Omental fat pad (tissue), 4 donors: ENCODE measurements at places on chromosomes 13 and 19. TPM values are rescaled to one million over a fixed set of nuclear protein-coding genes. Genes with fewer than 3 reads are reported as not detected.

The CELF5 gene
- total RNA-seq: not detected

The HTR2A gene
- total RNA-seq: 1.2 TPM

The PODNL1 gene
- not detected for total RNA-seq

The OR7D2 gene
- not detected for total RNA-seq

The ZNF560 gene
- not detected for total RNA-seq

The FCAR gene
- total RNA-seq: 5.5 TPM

The ACER1 gene
- total RNA-seq: not detected

The C19orf38 gene
- total RNA-seq: 4.4 TPM

The PRTN3 gene
- not detected for total RNA-seq

The INSL3 gene
- not detected for total RNA-seq

The ZNF177 gene
- total RNA-seq: 10.2 TPM

The IGFL1 gene
- total RNA-seq: not detected

The COL4A2 gene
- total RNA-seq: 380 TPM

The SIGLEC12 gene
- total RNA-seq: not detected

The NLRP7 gene
- total RNA-seq: not detected

- no peak for DNase-seq
Observed at GRCh38 chr13:71704656-71705055, 162.3 kb downstream of the DACH1 start.

GRCh38 chr19:50573741-50574461, 5.7 kb upstream of the LRRC4B start:
- DNase-seq: no peak

GRCh38 chr13:48769107-48769704, 115.5 kb downstream of the CYSLTR2 start:
- peak; percentile 97 for DNase-seq

DNA sequence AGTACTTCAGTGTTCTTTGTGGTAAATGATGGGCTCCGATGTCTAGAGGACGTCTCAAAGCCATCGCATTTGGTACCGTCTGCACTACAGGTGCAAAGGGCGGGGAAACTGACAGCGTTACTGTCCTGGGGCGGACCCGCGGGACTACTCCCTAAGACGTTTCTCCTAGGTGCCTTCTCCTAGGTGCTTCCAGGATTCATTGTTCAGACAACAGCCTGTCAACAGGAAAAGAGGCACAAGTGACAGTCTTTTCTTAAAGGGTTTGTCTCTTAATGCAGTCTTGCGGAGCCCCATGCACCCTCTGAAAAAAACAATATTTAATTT, 1.4 kb downstream of the SERTM1 start:
- DNase-seq: no peak

DNA sequence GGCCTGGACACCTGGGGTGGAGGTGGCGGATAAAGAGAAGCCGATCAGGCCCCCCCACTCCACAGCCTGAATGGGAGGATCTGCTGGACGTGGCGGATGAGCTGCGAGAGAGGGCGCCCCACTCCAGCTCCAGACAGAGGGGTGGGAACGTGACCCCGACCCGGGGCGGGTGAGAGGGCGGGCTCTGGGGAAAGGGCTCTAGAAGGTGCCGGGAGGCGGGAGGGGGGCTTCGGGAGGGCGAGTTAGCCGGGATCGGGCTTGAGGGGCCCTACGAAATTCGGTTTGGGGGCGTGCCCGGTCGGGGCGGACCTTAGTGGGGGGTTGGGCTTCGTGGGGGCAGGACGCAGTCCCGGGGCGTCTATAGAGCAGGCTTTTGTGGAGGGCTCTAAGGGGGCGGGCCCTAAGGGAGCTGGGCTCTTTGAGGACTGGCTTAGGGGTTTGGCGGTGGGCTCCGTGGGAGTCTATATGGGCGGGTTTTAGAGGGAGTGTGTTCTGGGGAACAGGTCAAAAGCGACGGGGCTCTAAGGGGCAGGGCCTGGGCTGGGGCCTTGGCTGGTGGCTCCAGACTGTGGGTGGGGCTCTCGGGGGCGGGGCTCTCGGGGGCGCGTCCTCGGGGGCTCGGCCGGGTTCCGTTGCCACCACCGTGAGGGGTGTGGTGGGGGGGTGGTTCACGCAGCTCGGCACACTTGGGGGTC, 4.1 kb upstream of the NANOS3 start:
- no peak for DNase-seq

DNA sequence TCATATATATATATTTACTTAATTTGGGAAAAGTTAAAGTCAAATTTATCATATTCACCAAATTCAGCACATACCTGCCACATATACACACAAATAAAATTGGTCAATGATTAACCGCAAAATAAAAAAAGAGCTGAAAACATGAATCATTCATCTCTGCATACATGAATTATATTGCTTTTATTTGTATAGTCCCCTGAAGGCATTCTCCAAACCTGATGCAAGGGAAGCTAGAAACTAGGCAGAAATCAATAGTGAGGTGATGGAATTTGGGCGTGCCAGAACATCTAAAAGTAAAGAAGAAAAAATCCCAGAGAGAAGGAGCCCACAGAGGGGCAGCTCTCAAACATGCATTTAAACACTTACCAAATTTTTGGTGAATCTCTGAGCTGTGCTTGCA, 60.1 kb downstream of the UFM1 start:
- DNase-seq: no peak

GRCh38 chr13:106986687-106987426, 418.9 kb upstream of the ARGLU1 start:
- no peak for DNase-seq

GRCh38 chr19:6233827-6234511, 45.8 kb downstream of the MLLT1 start:
- no peak for DNase-seq

DNA sequence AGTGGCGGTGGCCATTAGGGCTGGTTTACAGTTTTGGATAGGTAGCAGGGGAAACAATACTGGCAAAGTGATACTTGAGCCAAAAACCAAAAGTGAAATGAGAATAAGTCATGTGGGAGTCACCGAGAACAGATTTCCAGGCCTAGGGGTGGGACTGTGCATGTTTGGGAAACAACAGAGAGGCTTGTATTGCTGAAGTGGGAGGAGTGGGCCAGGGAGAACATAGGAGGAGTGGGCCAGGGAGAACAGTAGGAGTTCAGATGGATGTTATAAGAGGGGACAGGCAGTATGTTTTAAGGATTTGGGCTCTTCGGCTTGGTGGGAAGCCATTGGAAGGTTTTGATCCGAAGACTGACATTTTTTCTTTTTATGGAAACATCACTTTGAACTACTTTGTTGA, 35.5 kb downstream of the AKAP11 start:
- no peak for DNase-seq
